NCI-H345 (cell line): ENCODE measurements at places on chromosomes 4 and X.

DNA sequence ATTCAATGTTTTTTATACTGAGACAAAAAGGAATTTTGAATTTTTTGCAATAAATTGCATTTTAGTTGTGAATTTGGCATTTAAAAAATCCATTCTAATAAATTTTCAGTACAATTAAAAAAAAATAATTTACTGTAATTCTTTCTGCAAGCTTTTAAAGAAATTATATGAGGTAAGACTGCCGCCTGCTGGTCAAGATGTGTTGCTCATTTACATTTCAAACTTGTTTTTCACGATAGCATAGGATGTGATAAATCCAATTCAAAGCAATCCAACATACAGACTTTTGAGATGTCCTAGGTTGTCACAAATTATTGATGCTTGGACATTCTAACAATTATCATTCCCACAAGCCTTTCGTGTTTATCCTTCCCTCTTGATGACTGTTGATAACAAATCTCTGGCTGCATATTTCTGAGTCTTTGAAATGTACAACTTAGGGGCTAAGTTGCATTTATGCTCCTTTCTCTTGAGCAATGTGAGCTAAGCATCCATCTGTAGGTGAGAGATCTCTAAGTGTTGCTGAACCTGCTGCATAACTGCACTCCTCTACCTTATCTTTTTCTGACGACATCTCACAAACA is 21.7 kb upstream of the MFAP3L start:
- peak; percentile 42 for DNase-seq

DNA sequence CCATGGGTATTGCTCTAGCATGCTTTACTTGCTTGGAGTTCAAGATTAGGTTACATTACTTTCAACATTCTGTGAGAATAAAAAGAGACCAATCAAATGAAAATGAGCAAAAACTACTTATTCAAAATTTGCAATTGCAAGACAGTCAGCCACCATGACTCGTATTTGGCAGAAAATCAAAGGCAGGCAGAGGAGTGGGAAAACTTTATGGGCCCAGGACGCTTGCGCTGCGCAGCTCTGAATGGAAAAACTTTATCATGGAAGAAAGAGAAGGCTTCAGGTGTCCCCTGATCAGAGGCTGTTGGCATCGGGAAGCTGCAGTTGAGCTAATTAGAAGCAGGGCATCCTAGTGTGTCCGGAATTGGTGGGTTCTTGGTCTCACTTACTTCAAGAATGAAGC is 250.6 kb downstream of the USP46 start:
- no peak for DNase-seq

DNA sequence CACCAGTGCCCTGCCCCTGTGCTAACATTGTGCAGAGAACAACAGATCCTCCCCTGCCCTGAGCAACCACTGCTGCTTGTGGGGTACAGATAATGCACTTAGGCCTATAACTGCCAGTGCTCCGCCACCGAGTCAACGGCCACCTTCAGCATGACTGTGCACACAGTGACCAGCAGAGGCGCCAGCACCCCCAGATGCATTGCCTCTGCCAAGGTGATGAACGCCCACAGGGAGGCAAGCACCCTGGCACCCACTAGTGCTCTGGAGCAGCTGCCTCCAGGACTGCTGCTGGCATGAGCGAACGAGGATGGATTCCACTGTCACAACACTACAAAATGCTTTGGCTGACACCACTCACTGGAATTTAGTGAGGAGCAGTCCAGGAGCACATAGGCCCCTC is 38.2 kb downstream of the SPIN2B start:
- no peak for DNase-seq

DNA sequence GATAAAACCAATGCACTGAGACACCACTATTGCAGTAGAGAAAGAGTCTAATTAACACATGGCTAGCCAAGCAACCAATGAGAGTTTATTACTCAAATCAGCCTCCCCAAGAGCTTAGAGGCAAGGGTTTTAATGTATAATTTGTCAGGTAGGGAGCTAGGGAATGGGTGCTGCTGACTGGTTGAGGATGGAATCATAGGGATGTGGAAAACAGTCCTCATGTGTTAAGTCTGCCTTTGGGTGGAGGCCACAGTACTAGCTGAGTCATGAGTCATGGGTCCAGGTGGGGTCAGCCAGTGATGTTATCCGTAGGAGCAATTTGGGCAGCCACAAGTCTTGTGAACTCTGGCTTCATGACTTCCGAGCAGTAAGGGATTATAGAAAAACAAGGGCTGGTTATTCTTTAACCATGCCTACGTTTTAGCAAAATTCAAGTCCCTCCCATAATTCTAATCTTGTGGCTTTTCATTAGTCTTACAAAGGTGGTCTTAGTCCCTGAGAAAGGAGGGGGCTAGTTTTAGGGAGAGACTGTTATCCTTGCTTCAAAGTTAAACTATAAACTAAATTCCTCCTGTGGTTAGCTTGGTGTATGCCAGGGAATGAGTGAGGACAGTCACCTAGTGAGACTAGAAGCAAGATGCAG is 25.1 kb upstream of the PLAC8 start:
- DNase-seq: no peak

DNA sequence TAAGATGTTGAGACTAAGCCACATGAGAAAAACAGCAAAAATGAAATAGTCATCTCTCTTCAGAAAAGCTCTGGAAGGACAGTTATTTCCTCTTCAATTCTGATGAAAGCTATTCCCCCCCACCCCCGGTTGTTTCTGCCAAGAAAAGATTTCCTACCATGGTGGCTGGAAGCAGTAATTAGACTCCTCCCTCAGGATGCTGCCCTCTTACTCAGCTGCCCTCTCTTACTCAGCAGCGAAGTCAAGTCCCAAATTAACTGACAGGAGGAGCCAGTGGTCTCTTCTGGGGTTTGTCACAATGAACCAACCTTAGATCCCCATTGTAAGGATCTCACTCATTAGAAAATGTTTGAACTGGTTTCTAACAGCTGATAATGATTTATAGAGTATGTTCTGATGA is 38.0 kb downstream of the GPM6B start:
- no peak for DNase-seq

DNA sequence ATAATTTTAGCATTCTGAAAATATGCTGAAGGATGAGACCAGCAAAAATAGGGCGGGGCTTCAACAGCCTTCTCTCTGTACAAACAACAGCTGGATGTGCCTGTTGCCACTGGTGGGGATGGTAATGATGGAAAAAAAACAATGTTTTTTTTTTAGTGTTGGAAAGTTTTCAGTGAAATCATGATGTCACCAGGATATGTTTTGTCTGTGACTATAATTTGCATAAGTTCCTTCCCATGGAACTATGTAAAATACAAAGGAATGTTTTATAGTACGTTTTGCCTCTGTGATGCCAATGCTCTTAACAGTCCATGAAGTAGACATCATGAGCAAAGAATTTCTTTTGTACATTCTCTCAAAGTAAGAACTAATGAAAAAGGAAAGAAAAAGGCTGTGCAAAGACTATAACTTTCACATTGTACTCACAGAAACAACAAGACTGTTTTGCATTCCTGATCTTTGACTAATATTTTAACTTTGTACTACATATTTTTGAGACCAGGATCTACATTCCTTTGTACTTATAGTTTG is 589.7 kb downstream of the SPRY1 start:
- no peak for DNase-seq

DNA sequence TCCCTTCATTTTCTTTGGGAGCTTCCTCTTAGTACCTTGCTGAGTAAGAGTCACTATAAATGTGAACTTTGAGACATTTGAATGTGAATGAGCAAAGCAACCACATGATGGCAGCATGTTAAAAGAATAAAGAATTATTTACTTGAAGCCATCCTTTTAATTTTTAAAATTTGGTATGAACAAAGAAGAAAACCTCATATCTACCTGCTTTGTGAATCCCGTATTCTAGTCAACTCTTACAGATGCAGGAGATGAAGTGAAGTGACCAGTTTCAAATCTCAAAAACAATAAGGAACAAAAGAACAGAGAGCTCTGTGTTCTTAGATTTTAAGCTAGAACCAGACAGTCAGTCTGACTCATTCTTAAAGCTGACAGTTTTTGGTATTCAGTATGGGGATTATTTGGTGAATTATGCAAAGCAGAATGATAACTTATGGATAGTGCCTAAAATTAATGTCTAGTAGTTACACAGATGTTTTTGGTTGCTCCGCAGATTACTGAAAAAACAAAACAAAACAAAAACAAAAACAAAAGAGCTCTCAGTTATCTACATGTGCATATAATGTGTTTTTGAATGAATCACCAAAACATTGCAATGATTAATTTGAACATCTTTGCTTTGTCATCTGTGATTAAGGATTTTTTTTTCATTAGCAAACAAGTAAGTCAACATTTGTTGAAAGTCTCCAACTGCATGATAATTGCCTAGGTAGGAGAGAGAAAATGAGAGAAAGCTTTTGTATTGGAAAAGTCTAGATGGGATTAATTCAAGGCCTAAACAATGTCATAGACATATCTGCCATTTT is 48.2 kb upstream of the H2AZ1 start:
- DNase-seq: peak; percentile 13

GRCh38 chr4:137514406-137515111 is 17.7 kb downstream of the PCDH18 start:
- DNase-seq: no peak

DNA sequence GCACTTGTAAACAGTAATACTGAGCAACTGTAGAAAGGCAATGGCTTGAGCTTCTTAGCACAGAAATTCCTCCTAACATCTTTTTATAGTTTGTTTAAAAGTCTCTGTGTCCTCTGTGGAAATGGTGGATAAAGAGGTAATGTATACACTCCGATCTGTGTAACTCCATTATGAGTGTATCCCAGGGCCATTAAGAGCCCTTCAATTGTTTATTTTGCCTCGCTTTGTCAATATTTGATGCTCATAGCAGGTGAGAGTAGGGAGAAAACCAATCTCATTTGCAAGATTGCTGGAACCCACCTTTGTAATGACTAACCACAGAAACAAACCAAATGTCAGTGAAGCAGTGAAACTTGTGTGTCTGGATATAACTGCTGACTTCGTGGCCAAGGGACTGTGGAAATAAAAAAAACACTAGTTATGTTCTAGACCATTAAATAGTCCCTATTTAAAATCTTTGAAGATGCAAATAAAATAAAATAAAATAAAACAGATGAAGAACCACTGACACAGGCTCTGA is 598.2 kb upstream of the BOD1L1 start:
- DNase-seq: peak; percentile 93

DNA sequence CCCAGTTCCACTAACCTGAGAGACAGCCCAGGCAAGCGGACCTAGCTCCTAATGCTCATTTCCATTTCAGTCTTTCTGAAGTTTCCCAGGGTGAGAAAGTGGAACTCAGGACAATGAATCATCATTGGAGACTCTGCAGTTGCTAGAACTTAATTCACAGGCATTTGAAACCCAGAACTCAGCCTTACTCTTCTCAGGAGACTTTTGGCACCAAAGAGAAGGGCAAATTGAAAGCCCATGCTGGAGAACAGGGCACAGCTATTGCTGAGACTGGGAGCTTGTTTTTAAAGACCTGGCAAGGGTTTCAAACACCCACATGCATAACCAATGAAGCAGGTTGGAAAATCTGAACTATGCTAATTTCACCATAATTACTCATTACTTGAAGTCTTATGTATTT is 36.0 kb downstream of the BST1 start:
- DNase-seq: no peak

- no peak for DNase-seq
Measured at GRCh38 chr4:107098401-107098800, 62.3 kb upstream of the DKK2 start.

DNA sequence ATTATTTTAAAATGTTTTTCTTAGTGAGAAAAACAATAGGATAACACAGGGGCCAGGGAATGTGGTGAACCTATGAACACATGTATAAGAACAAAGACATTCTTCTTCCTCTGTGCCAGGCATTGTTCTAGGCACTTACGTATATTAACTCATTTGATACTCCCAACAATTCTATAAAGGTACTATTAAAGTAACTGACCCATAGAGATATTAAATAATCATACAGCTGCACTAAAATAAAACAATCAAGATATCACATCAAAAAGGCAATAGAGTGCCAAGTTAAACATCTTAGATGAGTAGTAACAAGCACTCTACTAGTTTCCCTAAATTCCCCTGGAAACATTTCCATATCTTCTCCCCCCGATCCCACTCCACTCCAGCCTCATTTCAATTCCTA is 33.4 kb downstream of the SLC39A8 start:
- no peak for DNase-seq

- DNase-seq: no peak
Measured at GRCh38 chrX:11304829-11305228, 11.6 kb downstream of the AMELX start.

GRCh38 chr4:149161247-149161646 is 654.4 kb downstream of the IQCM start:
- no peak for DNase-seq

DNA sequence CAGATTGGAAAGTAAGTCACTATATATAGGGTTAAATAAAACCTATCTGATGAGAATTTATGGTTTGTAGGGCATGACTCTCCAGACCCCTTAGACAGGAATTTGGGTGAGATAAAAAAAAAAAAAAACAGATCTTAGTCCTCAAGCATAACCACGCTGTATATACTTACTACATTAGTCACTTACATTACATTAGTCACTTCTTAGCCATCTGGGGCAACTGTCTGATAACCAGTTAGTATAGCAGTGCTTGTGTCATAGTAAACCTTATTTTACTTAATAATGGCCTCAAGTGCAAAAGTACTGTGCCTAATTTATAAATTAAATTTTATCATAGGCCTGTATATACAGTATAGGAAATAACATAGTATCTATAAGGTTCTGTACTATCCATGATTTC is 60.2 kb upstream of the RPS6KA6 start:
- DNase-seq: no peak

DNA sequence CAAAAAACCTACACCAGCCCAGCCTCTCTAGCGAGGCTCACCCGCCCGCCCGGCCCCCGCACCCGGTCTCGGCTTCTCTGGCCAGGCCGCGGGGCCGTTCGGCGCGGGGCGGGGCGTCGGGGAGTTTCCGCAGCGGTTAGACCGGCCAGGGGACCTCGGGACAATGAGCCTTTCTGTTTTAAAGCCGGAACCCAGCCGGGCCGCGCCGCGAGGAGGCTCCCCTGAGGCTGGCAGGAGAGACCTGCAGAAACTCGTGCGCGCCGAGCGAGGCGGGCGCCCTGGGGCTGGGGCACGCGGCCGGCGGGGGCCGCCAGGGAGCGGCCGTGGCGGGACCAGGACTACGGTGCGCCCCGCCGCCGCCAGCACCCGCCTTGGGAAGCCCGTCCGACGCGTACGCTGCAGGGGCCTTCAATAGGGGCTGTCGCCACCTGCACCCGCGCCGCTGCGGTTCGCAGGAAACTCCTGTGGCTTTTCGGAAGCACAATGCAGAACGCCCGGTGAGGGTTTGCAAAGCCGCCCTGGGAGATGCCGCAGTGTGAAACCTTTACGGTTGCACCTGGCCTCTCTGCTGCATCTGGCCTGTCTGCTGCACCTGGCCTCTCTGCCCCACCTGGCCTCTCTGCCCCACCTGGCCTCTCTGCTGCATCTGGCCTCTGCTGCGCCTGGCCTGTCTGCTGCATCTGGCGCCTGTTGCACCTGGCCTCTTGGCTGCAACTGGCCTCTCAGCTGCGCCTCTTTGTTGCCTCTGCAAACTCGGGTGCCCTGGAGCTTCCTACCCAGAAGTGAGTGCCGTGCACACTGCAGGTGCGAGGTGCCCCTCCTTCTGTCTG is 63.9 kb downstream of the TRAPPC11 start:
- peak; percentile 93 for DNase-seq

GRCh38 chrX:96440941-96441340 is 243.7 kb upstream of the DIAPH2 start:
- DNase-seq: no peak

GRCh38 chrX:39903937-39904336 is 193.8 kb downstream of the BCOR start:
- no peak for DNase-seq

GRCh38 chr4:87235020-87235671 is 14.7 kb upstream of the KLHL8 start:
- no peak for DNase-seq
